Liver (tissue), 10 donors: ENCODE measurements at places on chromosomes 13 and 19. TPM values are rescaled to one million over a fixed set of nuclear protein-coding genes. Genes with fewer than 3 reads are reported as not detected.

GRCh38 chr19:3057275-3057714 is 5.0 kb downstream of the TLE5 start:
- peak overlapping the region; percentile 43 for H3K27ac ChIP-seq
- peaks cover 15% of the 10 kb centered on the region for H3K36me3 ChIP-seq
- H3K4me3 ChIP-seq, result no peak overlapping the region
- DNase-seq, result no peak
- H3K4me1 ChIP-seq, result peaks cover 28% of the 10 kb centered on the region
- no peaks in the 10 kb centered on the region for H3K27me3 ChIP-seq

GRCh38 chr19:7769171-7769570 is 6.1 kb downstream of the CLEC4M start:
- no peaks in the 10 kb centered on the region for H3K36me3 ChIP-seq
- no peak overlapping the region for H3K27ac ChIP-seq
- no peaks in the 10 kb centered on the region for H3K27me3 ChIP-seq
- H3K4me1 ChIP-seq, result no peaks in the 10 kb centered on the region
- DNase-seq, result no peak

DNA sequence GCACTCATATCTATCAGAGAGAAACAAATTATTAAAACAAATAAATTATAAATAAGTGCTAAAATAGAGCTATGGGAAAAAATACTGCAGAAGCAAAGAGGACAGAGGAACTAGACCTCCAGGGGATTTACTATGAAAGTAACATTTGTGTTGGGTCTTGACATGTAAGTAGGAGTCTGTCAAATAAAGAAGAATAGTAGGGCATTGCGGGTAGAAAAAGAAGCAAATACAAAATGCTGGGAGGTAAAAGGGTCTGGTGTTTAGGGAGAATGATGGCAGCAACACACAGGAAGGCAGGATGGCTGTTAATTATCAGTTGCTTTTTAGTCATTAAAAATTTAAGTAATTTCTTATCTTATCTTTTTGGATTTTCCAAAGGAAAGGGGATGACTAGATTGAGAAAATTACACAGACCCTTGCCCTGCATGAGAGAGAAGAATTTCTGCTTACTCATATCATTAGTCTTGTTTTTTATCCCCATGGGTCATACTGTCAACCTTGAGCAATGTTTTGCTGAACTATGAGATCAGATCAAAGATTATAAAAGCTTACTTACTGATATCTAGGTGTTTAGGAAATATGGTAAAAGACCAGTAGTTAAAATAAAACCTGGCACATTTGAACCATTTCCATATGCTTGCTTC is 472.7 kb downstream of the DIAPH3 start:
- H3K4me1 ChIP-seq, result peaks cover 2% of the 10 kb centered on the region
- no peak for DNase-seq
- H3K27ac ChIP-seq, result peak overlapping the region; percentile 39
- no peak overlapping the region for H3K4me3 ChIP-seq
- no peaks in the 10 kb centered on the region for H3K27me3 ChIP-seq
- no peaks in the 10 kb centered on the region for H3K36me3 ChIP-seq

KEAP1 gene
- 50.6 TPM for polyA plus RNA-seq

SHISA7 gene
- not detected for polyA plus RNA-seq

ZNF723 gene
- polyA plus RNA-seq, result not detected

DLEU7 gene
- 0.26 TPM for polyA plus RNA-seq
